ENCODE measurements at places on chromosomes 7 and 10.

DNA sequence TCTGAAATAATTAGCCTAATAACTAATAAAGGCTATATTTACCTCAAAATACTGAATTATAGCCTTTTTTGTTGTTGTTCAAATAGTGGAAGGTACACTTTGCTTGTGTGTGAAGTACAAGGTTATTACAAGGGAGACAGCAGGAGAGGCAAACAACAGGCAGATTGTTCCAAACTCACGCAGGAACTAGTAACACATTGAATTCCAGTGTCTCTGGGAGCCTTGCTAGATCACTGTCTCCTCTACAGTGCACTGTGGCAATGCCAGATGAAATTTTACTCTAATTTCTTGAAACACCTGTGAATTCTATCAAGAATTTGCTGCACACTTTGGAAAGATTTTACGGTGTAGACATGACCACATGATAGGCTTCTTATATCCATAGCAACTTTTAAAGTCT lies 112.6 kb downstream of the MDFIC start:
- DNase-seq: no peak

GRCh38 chr10:115866174-115866573 lies 406.8 kb downstream of the GFRA1 start:
- DNase-seq: no peak

GRCh38 chr7:148507787-148508186 lies 82.8 kb upstream of the C7orf33 start:
- no peak for DNase-seq

DNA sequence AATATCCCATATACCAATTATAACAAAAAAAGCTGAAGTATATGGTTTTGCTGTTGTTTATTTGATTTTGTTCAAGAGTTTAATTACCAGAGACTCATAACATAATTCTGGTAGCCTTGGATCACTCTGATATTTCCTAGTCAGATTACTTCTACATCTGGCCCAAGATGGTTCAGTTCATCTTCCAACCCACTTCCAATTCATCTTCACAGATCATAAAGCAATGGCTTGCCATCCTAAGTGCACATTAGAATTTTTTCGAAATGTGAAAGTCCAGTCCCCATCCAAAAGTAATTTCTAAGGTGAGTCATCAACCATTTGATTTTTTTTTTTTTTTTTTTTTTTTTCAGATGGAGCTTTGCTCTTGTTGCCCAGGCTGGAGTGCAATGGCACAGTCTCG lies 8.0 kb upstream of the HIBADH start:
- no peak for DNase-seq

DNA sequence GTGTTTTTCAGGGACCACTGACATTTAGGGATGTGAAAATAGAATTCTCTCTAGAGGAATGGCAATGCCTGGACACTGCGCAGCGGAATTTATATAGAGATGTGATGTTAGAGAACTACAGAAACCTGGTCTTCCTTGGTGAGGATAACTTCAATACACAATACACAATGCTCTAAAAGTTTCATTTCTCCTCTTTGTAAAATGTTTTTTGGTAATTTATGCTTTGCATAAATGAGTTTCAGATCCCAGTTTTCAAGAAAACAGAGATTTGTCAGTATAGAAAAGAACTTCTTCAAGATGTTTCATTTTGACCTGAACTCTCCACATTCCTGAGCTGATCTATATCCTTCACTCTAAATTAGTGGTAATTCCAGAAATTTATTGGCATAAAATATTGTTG lies 14.2 kb downstream of the ZNF92 start:
- no peak for DNase-seq

DNA sequence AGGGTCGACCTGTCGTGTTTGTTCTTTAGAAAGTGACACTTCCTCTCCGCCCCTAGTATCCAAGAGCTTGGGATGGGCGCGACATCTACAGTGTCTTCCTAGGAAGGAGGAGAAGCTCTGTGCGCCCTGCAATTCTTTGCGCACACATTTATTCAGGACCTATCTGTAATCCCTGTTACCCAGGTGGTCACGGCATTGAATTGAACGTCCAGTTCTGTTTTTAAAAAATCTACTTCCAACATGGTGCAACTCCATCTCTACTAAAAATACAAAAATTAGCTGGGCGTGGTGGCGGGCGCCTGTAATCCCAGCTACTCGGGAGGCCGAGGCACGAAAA lies 606 bp upstream of the LAMB1 start:
- no peak for DNase-seq
